Left lung (tissue), 14 donors: ENCODE measurements at places on chromosomes 12 and 14. TPM values are rescaled to one million over a fixed set of nuclear protein-coding genes. Genes with fewer than 3 reads are reported as not detected.

DNA sequence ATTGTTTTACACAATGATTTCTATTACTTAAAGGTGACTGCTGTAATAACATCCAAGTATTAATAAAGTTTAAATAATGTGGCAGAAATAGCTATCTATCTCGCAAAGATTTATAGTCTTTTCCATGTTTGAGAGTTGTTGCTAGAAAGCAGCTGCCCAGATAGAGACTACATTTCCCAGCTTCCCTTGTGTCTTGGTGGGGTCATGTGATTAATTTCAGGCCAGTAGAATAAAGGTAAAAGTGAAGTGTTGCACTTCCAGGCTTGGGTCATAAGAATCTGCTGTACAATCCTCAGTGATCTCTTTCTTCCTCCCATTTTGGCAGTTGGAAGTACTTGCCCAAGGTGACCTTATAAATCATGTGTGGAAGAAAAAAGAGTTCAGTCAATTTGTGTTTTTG lies 449.7 kb upstream of the USP15 start:
- H3K27ac ChIP-seq = no peak overlapping the region
- H3K36me3 ChIP-seq = no peaks in the 10 kb centered on the region
- H3K4me1 ChIP-seq = no peaks in the 10 kb centered on the region
- no peaks in the 10 kb centered on the region for H3K27me3 ChIP-seq
- H3K4me3 ChIP-seq = no peak overlapping the region
- no peak for DNase-seq

DNA sequence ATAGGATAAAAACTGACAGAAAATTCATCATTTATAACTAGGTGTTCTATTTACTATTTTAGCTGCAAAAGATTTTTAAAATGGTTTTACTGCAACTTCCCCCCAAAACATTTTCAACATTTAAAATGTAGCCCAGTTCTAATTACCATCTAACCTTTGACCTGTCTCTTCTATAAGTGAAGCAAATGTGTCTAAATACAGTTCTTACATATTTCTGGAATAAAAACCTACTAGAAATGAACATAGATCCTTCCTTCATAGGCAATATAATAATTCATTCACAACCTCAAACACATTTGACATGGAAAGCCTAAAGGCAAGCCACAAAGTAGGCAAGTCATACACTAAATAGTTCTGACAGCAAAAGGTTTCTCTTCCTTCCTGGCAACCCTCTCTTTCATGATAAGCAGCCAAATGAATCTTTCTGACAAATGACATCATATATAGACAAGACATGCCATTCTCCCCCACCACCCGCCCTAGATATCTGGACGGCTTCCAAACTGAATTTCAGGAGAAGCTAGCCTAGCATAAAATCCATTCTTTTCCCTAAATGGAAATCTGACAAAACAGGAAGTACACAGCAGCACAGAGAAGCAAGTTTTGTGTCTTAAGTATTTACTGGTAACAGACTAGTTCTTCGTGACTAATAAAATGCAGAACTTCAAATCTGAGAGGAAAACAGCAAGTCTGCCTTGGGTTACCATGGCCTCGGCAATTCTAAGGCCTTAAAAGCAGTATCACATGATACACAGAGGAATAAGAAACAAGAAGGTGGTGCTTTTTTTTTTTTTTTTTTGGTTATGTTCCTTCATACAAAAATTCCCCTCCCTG lies 17.2 kb upstream of the ARID4A start:
- peaks cover 55% of the 10 kb centered on the region for H3K4me1 ChIP-seq
- H3K27ac ChIP-seq = peak overlapping the region; percentile 86
- H3K27me3 ChIP-seq = no peaks in the 10 kb centered on the region
- no peak for DNase-seq

DNA sequence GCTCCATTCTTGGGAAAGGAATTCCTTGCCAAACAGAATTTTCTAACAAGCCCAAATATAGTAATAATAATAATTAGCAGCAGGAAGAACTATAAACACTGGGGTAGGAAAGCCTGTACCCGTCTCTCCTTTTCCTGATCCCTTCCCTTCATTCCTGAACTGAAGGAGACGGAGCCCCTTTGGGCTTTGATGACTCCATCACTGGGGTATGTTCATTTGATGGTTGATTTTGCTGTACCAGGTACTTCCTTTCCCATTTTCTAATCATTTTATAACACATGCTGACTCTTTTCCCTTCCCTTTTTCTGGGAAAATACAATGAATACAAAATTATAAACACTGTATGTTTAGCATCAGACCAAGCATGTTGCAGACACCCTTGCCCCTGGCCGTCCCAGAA lies 3.6 kb upstream of the RCOR1 start:
- no peaks in the 10 kb centered on the region for H3K36me3 ChIP-seq
- H3K4me1 ChIP-seq = peaks cover 7% of the 10 kb centered on the region
- DNase-seq = no peak
- H3K27me3 ChIP-seq = no peaks in the 10 kb centered on the region
- H3K4me3 ChIP-seq = no peak overlapping the region

GRCh38 chr12:32907166-32907565 lies 10.6 kb upstream of the PKP2 start:
- peaks cover 7% of the 10 kb centered on the region for H3K27me3 ChIP-seq
- no peaks in the 10 kb centered on the region for H3K4me1 ChIP-seq
- no peak overlapping the region for H3K27ac ChIP-seq
- no peak for DNase-seq

DNA sequence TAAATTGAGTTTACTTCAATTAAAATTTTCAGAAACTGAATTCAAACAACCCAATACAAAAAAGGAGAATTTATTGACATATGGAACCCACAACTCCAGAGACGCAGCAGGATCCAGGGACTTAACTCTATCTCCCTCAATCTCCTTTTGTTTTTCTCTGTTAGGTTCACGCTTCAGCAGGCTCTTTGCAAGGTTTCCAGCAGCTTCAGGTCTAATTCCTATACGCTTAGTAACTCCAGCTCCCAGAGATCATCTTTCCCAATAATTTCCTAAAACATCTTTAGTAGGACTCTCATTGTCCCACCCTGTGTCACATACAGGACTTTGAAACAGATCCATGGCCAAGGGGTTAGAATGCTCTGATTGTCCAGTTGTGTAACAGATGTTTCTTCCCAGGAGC lies 175.2 kb downstream of the RMST start:
- no peak overlapping the region for H3K27ac ChIP-seq
- no peak for DNase-seq
- H3K27me3 ChIP-seq = no peaks in the 10 kb centered on the region
- no peaks in the 10 kb centered on the region for H3K4me1 ChIP-seq

- H3K27me3 ChIP-seq = no peaks in the 10 kb centered on the region
- DNase-seq = no peak
- no peaks in the 10 kb centered on the region for H3K36me3 ChIP-seq
- no peaks in the 10 kb centered on the region for H3K4me1 ChIP-seq
- H3K27ac ChIP-seq = no peak overlapping the region
Measured at GRCh38 chr14:104047761-104048160, 37.7 kb upstream of the ASPG start.

DNA sequence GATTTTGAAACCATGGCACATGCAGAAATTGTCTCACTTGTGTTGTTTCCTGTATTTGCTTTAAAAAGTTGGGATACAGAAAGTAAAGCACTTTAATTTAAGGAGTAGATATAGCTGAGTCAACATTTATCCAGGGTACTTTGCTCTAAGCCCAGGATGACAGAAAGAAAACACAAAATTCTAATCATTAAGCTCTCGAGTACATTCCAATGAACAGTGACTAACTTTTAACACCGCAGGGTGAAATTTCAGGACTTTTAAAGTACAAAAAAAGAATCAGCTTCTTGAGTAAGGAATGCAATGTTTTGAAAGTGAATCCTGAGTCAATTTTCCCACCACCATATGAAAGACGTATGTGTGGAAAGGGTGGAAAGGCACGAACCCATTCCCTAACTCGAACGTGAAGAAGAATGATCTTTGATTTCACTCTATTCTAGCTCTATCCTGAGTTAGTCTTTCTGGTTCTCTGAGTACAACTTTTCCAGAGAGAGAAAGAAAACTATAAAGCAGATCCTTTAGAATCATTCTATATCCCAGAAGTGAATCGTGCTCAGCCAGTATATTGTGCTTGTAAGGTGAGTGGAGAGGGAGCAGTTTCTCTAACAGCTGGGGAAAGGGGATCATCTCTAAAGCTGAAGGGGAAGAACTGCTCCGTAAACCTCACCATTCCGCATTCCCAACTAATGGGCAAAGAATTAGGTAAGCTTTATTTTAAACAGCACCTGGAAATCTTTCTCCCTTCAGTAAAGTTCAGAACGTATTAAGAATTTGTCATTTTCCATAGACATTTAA lies 779.0 kb upstream of the FLRT2 start:
- no peak for DNase-seq
- no peak overlapping the region for H3K27ac ChIP-seq
- no peaks in the 10 kb centered on the region for H3K36me3 ChIP-seq
- no peaks in the 10 kb centered on the region for H3K27me3 ChIP-seq
- H3K4me3 ChIP-seq = no peak overlapping the region
- H3K4me1 ChIP-seq = no peaks in the 10 kb centered on the region

DNA sequence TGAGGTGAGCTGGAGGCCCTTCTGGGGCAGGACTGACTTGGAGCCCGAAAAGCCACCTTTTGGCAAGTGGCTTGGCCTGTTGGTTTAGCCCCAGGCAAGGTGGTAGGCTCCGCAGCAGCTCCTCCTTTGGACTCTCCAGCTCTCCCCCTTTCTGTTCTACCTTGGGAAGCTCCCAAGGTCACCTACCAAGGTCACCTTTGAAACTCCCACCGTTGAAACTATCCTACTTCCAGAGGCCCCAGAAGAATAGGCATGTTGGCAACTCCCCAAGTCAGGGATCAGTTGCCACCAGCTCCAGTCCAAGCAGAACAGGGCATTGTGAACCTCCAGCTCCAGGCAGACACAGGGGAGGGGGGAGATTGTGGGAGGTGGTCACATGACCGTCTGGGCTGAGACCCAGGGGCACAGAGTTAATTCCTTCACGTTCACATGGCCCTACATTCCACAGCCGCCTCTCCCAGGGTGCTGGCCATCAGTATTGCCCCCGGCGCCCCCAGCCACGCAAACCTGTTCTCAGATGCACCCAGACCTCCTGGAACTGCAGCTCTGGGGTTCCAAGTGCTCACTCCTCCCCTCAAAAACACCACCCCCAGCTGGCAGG lies 14.4 kb downstream of the IRF2BPL start:
- no peak overlapping the region for H3K4me3 ChIP-seq
- DNase-seq = peak; percentile 89
- no peaks in the 10 kb centered on the region for H3K36me3 ChIP-seq
- no peaks in the 10 kb centered on the region for H3K4me1 ChIP-seq
- H3K27me3 ChIP-seq = no peaks in the 10 kb centered on the region

DNA sequence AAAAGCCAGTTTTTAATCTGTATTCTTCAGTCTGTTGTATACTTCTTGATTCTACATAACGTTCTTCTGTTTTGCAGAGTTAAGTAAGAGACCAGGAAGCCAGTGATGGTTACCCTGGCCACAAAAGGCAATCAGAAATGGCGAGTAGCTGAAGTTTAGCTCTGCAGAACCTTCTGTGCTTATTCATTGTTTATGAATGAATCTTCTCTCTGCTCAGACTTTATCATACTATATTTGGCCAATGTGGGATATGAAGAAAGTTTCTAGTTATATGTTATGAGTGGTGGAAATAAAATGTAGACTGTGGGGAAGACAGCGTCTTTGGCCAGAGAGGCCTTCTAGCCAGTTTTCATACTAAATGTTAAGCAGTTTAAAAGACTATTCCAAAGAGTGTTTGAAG lies 249.9 kb upstream of the RGS6 start:
- no peak overlapping the region for H3K27ac ChIP-seq
- H3K36me3 ChIP-seq = no peaks in the 10 kb centered on the region
- no peaks in the 10 kb centered on the region for H3K27me3 ChIP-seq
- H3K4me1 ChIP-seq = no peaks in the 10 kb centered on the region
- DNase-seq = no peak
- no peak overlapping the region for H3K4me3 ChIP-seq

SLC25A21 gene
- 0.47 TPM for total RNA-seq

FOXG1 gene
- not detected for total RNA-seq

HCAR2 gene
- 5.1 TPM for total RNA-seq

FRMD6 gene
- total RNA-seq = 19.8 TPM
